ENCODE measurements at places on chromosomes 16 and 17. TPM values are rescaled to one million over a fixed set of nuclear protein-coding genes. Genes with fewer than 3 reads are reported as not detected.

MARVELD3 gene
- not detected for polyA plus RNA-seq

KRT20 gene
- polyA plus RNA-seq = not detected

CMIP gene
- 1.7 TPM for polyA plus RNA-seq

ACE gene
- 0.28 TPM for polyA plus RNA-seq

RAB11FIP4 gene
- polyA plus RNA-seq = 22.1 TPM

IL32 gene
- 1,331 TPM for polyA plus RNA-seq

NAGLU gene
- 43.5 TPM for polyA plus RNA-seq

GGT6 gene
- not detected for polyA plus RNA-seq

ARHGDIG gene
- polyA plus RNA-seq = not detected

CHST4 gene
- not detected for polyA plus RNA-seq

CHP2 gene
- not detected for polyA plus RNA-seq

PNMT gene
- 1.6 TPM for polyA plus RNA-seq

CDRT4 gene
- 5.1 TPM for polyA plus RNA-seq

HSPB9 gene
- polyA plus RNA-seq = 0.11 TPM

GRCh38 chr17:76833034-76833644 lies 35.1 kb upstream of the MGAT5B start:
- no peak for DNase-seq
- no peak overlapping the region for H3K4me3 ChIP-seq
- H3K36me3 ChIP-seq = no peaks in the 10 kb centered on the region
- no peak overlapping the region for H3K27ac ChIP-seq
- peaks cover 3% of the 10 kb centered on the region for H3K27me3 ChIP-seq

DNA sequence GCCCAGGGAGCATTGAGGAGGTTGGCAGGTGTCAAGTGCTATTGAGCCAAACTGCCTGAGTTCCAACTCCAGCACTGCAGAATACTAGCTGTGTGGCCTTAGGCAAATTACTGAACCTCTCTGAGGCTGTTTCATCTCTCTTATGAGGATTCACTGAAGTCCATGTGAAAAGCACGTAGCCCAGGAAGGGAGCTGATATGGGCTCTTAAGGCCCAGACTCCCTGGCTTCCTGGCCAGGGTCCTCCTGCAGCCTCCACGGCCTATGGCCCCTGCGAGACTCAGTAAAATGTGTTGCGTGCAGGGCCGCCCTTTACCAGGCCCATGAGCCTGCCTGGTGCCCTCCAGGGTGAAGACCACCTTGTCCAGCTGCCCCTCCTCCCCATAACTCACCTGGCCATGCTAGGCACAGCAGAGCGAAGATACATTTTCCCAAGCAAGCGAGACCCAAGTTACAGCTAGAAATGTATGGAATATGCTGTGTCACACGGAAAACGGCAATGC lies 133.7 kb upstream of the TNRC6C start:
- no peaks in the 10 kb centered on the region for H3K27me3 ChIP-seq
- DNase-seq = no peak
- H3K36me3 ChIP-seq = no peaks in the 10 kb centered on the region

GRCh38 chr16:50889276-50889675 lies 147.4 kb downstream of the CYLD start:
- H3K4me3 ChIP-seq = no peak overlapping the region
- H3K27me3 ChIP-seq = peaks cover 5% of the 10 kb centered on the region
- no peaks in the 10 kb centered on the region for H3K36me3 ChIP-seq

DNA sequence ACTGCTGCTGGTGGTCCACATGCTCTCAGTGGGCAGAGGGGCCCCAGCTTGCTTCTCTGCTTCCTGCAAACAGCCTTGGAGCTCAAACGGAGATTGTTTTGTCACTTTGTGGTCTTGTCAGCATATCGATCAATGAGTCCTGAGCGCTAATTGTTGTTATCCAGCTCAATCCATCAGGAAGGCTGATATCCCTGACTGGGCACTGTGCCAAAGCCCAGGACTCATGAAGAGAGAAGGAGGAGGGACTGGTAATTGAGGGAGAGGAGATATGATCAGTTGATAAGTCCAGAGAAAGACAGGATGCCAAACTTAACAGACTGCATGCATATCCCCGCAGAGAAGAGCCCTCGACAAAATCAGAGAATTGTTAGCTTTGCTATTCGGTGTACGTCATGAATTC lies 58.6 kb upstream of the DNAH9 start:
- no peak for DNase-seq
- H3K4me3 ChIP-seq = no peak overlapping the region
- no peak overlapping the region for H3K27ac ChIP-seq
- H3K4me1 ChIP-seq = no peaks in the 10 kb centered on the region

GRCh38 chr17:73104450-73104849 lies 12.0 kb upstream of the SLC39A11 start:
- no peak overlapping the region for H3K27ac ChIP-seq
- H3K4me3 ChIP-seq = no peak overlapping the region
- peaks cover 2% of the 10 kb centered on the region for H3K27me3 ChIP-seq
- no peaks in the 10 kb centered on the region for H3K36me3 ChIP-seq
- peaks cover 2% of the 10 kb centered on the region for H3K4me1 ChIP-seq
- no peak for DNase-seq

DNA sequence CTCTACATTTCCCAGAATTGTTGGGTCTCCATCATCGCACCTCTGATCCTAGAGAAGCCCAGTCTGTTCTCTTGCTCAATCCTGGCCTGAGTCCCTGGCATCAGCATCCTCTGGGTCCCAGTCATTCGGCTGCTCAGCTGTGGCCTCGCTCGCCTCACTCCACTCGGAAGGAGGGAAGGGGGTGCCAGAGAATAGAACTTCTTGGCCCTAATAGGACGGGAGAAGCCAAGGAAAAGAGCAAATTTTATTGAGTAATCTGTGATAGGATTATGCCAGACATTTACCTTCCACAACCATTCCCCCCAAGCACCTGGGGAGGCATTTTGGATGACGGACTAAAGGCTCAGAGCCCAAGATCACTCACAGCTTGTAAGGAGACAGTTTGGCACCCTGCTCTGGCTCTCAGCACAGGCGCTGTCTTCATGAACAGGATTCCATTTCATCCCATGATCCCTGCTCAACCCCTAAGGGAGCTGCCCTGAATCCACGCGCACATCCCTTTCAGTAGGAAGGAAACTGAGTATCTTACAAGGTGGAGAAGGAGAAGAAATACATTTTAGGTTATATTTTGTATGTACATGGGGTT lies 498 bp upstream of the CLEC10A start:
- peaks cover 54% of the 10 kb centered on the region for H3K4me1 ChIP-seq
- no peak for DNase-seq
- no peak overlapping the region for H3K27ac ChIP-seq

GRCh38 chr17:48499248-48499647 lies 31.6 kb downstream of the HOXB1 start:
- H3K27ac ChIP-seq = no peak overlapping the region
- no peaks in the 10 kb centered on the region for H3K36me3 ChIP-seq
- H3K4me1 ChIP-seq = no peaks in the 10 kb centered on the region
- DNase-seq = no peak

GRCh38 chr17:36747861-36748260 lies 146.5 kb downstream of the MRM1 start:
- H3K36me3 ChIP-seq = no peaks in the 10 kb centered on the region
- no peaks in the 10 kb centered on the region for H3K4me1 ChIP-seq
- no peak overlapping the region for H3K4me3 ChIP-seq
- H3K27me3 ChIP-seq = no peaks in the 10 kb centered on the region

GRCh38 chr17:39937447-39937846 lies 9.9 kb downstream of the LRRC3C start:
- DNase-seq = no peak
- no peak overlapping the region for H3K4me3 ChIP-seq
- no peaks in the 10 kb centered on the region for H3K4me1 ChIP-seq
- H3K27me3 ChIP-seq = no peaks in the 10 kb centered on the region

GRCh38 chr16:88566158-88566557 lies 4.0 kb upstream of the ZC3H18 start:
- peaks cover 16% of the 10 kb centered on the region for H3K4me1 ChIP-seq
- DNase-seq = no peak
- no peak overlapping the region for H3K27ac ChIP-seq
- no peaks in the 10 kb centered on the region for H3K36me3 ChIP-seq

- H3K36me3 ChIP-seq = no peaks in the 10 kb centered on the region
- peaks cover 74% of the 10 kb centered on the region for H3K4me1 ChIP-seq
- H3K27ac ChIP-seq = peak overlapping the region; percentile 94
- DNase-seq = peak; percentile 59
Measured at GRCh38 chr17:36726199-36726598, 124.8 kb downstream of the MRM1 start.

GRCh38 chr17:1713878-1714426 lies 3.8 kb upstream of the TLCD2 start:
- peaks cover 48% of the 10 kb centered on the region for H3K4me1 ChIP-seq
- peaks cover 22% of the 10 kb centered on the region for H3K27me3 ChIP-seq
- no peak for DNase-seq
- H3K27ac ChIP-seq = no peak overlapping the region

GRCh38 chr16:14420721-14421488 lies 209.2 kb downstream of the PARN start:
- H3K4me1 ChIP-seq = no peaks in the 10 kb centered on the region
- no peaks in the 10 kb centered on the region for H3K27me3 ChIP-seq
- no peak overlapping the region for H3K27ac ChIP-seq

GRCh38 chr16:77647726-77648125 lies 74.6 kb upstream of the NUDT7 start:
- peaks cover 7% of the 10 kb centered on the region for H3K27me3 ChIP-seq
- H3K27ac ChIP-seq = no peak overlapping the region

DNA sequence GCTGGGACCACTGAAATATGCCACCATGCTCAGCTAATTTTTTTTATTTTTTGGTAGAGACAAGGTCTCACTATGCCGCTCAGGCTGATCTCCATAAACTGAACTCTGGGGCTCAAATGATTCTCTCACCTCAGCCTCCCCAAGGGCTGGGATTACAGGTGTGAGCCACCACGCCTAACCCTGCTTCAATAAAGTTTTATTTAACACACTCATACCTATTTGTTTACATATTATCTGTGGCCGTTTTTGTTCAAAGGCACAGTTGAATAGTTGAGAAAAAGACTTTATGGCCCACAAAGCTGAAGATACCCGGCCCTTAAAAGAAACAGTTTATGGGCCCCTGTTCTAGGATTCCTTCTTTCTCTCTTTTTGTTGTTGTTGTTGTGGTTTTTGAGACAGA lies 419.8 kb downstream of the SLC39A11 start:
- H3K27me3 ChIP-seq = peaks cover 1% of the 10 kb centered on the region
- no peak overlapping the region for H3K27ac ChIP-seq
- H3K36me3 ChIP-seq = no peaks in the 10 kb centered on the region
- H3K4me1 ChIP-seq = no peaks in the 10 kb centered on the region

GRCh38 chr16:88014252-88014781 lies 63.1 kb downstream of the BANP start:
- H3K4me3 ChIP-seq = no peak overlapping the region
- DNase-seq = no peak
- peaks cover 6% of the 10 kb centered on the region for H3K4me1 ChIP-seq
- no peaks in the 10 kb centered on the region for H3K36me3 ChIP-seq

- DNase-seq = no peak
- no peaks in the 10 kb centered on the region for H3K36me3 ChIP-seq
- peaks cover 2% of the 10 kb centered on the region for H3K4me1 ChIP-seq
Measured at GRCh38 chr17:28849281-28849680, 5.5 kb upstream of the ERAL1 start.

GRCh38 chr17:48594538-48595277 lies 1.1 kb upstream of the HOXB5 start:
- peaks cover 44% of the 10 kb centered on the region for H3K27me3 ChIP-seq
- H3K4me1 ChIP-seq = peaks cover 42% of the 10 kb centered on the region
- H3K4me3 ChIP-seq = peak overlapping the region; percentile 42
- H3K27ac ChIP-seq = no peak overlapping the region
- peaks cover 3% of the 10 kb centered on the region for H3K36me3 ChIP-seq
- DNase-seq = no peak

DNA sequence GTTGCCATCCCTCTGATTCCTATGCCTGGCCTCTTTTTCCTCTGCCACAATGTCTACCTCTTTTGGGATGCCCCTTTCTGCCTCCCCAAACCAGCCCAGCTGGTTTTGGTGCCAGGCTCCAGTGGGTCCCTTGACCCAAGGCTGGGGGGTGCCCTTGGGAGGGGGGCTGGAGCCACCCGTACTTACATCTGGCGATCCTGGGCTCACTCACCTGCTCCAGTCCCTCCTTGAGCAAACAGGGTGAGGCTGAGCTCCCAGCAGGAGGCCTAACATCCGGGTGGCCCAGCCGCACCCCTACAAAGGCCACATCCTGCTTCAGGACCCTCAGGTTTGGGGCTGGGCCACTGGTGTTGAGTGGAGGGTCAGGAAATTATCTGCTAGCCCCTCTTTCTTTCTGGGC lies 1.2 kb downstream of the ERN2 start:
- H3K4me1 ChIP-seq = no peaks in the 10 kb centered on the region
- no peak overlapping the region for H3K27ac ChIP-seq
- no peak for DNase-seq
- H3K27me3 ChIP-seq = peaks cover 16% of the 10 kb centered on the region

DNA sequence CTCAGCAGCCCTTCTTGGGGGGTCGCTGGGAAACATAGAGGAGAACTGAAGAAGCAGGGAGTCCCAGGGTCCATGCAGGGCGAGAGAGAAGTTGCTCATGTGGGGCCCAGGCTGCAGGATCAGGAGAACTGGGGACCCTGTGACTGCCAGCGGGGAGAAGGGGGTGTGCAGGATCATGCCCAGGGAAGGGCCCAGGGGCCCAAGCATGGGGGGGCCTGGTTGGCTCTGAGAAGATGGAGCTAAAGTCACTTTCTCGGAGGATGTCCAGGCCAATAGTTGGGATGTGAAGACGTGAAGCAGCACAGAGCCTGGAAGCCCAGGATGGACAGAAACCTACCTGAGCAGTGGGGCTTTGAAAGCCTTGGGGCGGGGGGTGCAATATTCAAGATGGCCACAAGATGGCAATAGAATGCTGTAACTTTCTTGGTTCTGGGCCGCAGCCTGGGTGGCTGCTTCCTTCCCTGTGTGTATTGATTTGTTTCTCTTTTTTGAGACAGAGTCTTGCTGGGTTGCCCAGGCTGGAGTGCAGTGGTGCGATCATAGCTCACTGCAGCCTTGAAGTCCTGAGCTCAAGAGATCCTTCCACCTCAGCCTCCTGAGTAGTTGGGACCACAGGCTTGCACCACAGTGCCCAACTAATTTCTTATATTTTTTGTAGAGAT lies 3.4 kb downstream of the STH start:
- no peaks in the 10 kb centered on the region for H3K27me3 ChIP-seq
- peak overlapping the region; percentile 30 for H3K27ac ChIP-seq
- peak; percentile 74 for DNase-seq
- H3K36me3 ChIP-seq = no peaks in the 10 kb centered on the region
- H3K4me3 ChIP-seq = no peak overlapping the region

GRCh38 chr17:9465210-9465921 lies 110.3 kb downstream of the STX8 start:
- DNase-seq = no peak
- no peak overlapping the region for H3K4me3 ChIP-seq
- H3K36me3 ChIP-seq = no peaks in the 10 kb centered on the region
- H3K4me1 ChIP-seq = peaks cover 39% of the 10 kb centered on the region
- peaks cover 3% of the 10 kb centered on the region for H3K27me3 ChIP-seq
- peak overlapping the region; percentile 1 for H3K27ac ChIP-seq

- no peaks in the 10 kb centered on the region for H3K27me3 ChIP-seq
- no peak overlapping the region for H3K27ac ChIP-seq
- no peak for DNase-seq
- H3K4me3 ChIP-seq = no peak overlapping the region
- peaks cover 10% of the 10 kb centered on the region for H3K36me3 ChIP-seq
Measured at GRCh38 chr16:53191413-53191812, 136.6 kb downstream of the CHD9 start.
